ENCODE measurements at places on chromosomes 13 and 19.

DNA sequence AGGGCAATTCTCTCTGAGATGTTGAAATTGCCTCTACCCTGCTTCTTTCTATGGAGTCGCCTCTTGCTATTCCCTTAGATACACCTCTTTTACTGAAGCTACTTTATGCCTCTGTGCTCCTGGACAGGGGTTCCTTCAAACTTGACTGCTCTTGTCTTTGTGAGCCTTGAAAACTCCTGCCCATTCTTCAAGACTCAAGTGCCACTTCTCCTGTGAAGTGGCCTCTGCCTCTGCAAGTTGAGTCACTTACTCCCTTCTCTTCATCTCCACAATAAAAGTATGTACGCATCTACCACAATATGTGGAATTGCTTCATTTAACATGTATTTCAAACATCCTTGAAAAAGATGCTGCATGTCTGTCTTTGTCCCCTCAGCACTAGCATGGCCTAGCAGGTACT lies 66.0 kb upstream of the TPP2 start:
- DNase-seq = no peak

GRCh38 chr13:97322740-97323342 lies 100.7 kb downstream of the MBNL2 start:
- no peak for DNase-seq

DNA sequence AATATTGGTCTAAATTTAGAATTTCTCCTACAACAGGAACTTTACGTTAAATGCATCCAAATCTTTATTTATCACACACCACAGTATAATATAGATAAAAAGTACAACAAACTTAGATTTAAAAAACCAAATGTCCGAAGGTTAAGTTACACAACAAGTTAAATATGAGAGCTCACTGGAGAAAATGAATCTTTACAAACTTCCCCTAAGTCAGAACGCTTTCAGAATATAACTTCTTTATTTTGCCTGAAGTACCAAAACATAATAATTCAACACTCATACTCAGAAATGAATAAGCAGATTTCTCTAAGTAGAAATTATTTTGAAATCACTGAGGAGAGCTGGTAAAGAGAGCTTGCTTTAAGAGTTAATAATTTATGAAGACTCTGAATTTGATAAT lies 33.8 kb downstream of the TSC22D1 start:
- no peak for DNase-seq

DNA sequence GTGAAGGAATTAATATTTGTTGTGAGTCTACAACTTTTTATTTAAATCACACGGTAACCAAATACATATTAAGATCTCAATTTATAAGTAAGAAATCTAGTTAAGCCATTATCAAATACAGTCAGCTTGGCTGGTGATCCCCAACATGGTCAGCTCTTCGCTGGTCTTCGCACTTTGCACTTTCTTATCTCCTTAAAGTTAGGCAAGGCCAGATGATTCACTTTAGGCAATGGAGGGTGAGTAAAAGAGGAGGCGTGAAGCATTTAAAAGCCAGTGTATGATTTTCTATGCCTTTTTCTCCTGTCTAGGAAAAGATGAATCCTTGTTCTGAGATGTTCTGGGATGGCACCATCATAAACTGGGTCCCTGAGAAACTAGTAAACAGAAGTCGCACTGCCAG lies 793.7 kb upstream of the ARGLU1 start:
- DNase-seq = no peak

GRCh38 chr13:77740931-77741596 lies 43.6 kb downstream of the SLAIN1 start:
- DNase-seq = no peak

DNA sequence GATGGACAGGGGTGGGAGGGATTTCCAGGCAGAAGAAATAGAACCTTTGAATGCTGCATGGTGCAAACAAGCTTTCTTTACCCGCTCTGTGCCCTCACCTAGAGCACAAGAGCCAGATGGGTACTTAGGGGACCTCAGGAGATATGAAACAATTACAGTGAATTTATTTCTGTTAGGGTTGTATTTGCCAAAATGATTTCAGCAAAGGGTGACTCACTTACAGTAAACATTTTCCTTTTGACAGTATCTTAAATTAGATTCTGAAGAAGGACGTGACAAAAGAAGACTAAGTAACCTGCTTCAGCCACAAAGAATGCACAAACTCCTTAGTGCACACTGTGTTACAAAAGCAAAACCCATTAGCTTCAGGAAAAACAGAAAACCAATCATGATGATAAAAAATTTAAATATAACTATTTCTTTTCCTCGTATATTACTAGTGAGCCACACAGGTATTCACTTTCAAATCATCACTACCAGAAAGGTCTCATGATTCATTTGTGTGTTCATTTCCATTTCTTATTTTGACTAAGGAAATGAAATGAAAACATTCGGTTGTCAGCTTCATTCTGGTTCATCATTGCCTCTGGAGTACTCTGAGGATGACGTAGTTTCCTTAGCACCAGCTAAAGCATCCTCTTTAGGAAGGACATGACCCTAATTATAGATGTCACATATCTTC lies 158.8 kb downstream of the NHLRC3 start:
- peak; percentile 20 for DNase-seq

GRCh38 chr13:91722267-91722884 lies 324.0 kb downstream of the GPC5 start:
- DNase-seq = peak; percentile 50

GRCh38 chr13:110409581-110409992 lies 102.5 kb downstream of the COL4A2 start:
- DNase-seq = peak; percentile 90

DNA sequence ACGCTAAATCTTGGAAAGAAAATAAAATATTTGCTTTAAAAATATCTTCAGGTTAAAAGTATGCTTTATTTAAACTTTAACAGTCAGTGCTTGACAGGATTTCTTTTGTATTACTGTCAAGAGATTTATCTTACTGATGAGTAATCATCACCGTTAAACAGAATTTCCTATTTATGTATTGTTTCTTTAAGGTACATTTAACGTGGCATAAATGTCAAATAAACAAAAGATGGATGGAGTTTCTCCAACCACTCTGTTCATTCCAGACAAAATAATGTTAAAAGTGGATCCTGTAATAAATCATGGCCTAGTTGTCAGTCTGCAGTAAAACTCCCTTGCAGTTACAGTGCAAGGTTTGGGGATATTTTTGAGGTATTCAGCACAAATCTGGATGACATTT lies 298.3 kb downstream of the DIAPH3 start:
- DNase-seq = no peak

- DNase-seq = peak; percentile 41
Measured at GRCh38 chr13:39016787-39017186, 21.1 kb downstream of the PROSER1 start.

DNA sequence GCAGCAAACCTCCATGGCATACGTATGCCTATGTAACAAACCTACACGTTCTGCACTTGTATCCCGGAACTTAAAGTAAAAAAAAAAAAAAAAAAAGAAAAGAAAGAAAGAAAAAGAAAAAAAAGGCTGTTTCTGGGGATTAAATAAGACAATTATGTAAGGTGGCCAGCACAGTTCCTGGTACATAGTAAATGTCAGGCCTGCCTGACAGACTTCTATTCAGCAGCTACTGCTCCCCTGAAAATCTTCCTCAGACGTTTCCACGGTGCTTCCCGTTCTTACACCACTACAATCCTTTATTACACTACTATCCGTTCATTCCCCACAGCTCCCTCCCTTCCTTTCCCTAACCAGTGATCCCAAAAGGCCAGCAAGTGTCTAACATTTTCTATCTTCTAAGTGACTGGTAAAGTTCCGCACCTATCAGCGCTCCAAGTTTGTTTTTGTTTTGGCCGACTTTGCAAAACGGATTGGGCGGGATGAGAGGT lies 636 bp upstream of the RB1 start:
- DNase-seq = no peak

DNA sequence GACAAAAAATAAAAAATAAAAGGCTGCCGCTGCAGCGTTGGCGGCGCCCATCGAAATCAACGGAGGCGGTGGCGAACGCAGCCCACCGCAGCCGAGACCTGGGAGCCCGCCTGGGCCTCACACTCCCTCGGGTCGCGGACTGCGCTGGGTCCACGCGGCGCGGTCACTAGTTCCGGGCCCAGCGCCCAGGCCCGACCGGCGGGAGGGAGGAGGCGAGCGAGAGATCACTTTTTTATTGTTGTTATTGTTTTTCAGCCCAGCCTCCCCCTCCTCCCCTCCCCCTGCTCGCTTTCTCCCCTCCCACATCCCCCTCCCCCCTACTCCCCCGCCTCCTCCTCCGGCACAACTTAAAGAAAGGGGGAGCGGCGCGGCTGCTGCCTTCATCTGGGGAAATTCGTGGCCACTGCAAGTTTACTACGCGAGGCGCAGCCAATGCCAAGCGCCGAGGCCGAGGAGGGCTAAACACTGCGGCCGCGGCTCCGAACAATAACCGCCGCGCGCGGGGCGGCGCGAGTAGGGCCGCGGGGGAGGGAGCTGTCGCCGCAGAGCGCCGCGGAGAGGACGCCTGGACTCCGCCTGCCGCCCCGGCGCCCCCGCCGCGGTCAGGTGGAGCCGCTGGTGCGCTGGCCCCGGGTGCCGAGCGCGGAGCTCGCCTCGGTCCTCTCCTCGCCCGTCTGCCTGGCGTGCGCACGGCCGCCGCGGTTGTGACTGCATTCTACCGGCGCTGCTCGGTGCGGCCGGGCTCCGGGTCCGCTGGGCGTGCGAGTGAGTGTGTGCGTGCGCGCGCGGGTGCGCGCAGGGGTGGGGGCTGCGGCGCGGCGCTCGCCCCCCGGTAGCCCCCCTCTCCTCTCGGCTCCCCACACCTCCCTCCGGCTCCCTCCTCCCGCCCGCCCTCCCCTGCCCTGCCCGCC lies 505 bp upstream of the ZIC2 start:
- no peak for DNase-seq

DNA sequence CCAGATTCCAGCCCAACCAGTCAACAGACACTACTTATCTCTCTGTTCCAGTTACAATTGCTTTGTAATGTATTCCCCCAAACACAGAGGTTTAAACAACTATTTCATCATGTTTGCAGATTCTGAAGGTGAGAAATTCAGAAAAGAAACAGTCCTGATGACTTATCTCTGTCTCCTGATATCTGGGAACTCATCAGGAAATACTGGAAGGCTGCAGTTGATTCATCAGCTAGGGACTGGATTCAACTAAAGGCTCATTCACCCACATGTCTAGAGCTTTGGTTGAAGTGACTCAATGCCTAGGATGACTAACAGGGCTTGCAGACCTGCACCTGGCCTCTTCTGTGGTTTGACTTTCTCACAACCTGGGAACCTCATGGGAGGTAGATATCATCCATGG lies 56.6 kb upstream of the GPC6 start:
- DNase-seq = peak; percentile 88

DNA sequence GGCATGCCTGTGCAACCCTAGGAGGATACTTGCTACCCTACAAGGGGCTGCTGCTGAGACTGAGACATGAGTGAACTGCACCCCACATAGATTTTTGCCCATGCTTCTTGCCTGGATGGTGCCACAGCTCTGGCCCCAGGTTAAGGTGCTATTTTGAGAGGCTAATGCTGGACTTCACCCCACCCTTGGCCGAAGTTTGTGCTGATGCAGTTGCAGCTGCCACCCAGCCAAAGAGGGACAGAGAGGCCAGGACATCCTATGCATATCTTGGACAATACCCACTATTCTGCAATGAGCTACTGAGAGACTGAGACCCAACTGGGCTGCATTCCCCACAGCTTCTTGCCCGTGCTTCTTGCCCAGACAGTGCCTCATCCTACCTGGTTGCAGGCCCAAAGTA lies 34.6 kb downstream of the NHLRC3 start:
- no peak for DNase-seq

DNA sequence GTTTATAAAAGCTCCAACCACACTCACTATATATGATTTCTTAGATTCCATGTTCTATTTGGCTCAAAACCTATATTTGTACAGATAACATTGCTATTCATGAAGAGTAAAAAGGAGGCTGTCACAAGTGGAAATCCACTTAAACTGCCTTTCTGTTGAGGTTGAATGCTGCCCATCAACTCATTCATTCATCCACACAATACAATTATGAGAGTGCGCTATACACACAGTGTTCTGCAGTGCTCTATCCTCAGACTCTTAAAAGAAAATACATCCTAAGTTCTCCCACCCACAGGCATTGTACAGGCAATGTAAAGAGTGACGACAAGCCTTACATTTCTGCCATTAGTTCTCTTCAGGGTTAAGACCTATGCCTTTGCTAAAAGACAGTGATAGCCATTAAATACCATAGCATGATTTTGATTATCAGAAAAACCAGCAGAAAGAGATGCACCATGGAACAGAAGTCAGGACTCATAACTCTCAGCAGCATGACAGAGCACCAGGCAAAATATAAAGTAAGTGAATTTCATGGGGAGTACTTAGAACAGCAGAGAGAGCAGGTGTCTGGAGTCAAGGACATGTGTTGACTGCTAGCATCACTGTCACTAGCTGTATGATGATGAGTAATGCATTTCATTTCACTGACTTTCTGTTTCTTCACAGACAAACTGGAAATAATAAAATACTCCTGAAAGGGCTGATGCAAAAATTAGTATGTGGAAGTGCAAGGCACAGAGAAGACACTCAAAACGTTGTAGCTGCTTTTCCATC lies 218.0 kb downstream of the RBM26 start:
- no peak for DNase-seq

DNA sequence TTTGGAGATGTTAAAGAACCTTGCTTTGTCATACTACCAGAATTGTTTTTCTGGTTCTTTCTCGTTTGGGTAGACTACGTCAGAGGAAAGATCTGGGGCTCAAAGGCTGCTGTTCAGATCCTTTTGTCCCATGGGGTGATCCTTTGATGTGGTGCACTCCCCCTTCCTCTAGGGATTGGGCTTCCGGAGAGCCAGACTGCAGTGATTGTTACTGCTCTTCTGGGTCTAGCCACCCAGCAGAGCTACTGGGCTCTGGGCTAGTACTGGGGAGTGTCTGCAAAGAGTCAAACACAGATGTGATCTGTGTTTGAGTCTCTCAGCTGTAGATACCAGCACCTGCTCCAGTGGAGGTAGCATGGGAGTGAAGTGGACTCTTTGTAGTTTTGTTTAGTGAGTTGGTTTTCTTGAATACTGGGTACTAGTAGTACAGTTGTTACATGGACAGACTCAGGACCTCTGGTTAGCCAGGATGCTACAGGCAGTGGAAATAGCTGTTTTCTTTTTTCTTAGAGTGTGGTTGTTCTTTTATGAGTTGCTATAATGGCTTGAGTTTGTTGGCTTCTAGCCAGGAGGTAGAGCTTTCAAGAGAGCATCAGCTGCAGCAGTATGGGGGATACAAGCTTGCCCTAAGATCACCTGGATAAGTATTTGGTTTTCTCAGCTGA lies 34.4 kb downstream of the DNAJC15 start:
- peak; percentile 71 for DNase-seq

DNA sequence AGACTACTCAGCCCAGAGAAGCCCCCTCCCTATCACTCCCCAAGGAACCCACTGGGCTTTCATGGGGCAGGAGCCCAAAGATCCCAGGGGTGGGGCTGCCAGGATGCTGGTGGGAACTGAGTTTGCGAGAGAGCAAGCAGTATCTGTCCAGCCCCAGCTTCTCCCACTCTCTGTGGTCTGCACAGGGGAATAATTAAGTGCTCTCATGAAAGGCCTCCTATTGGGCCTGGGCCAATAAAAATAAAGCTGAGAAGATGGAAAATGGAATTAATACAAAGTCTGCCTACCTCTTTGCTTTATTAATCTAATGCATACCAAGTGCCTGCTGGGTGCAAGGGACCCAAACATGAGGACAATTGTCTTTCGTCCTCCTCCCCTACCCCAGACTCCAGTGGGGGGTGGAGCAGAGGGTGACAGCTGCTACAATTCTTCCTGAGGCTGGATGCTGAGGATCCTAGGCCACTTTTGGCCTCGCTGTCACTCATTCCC lies 5.4 kb downstream of the DDX39A start:
- peak; percentile 51 for DNase-seq

- DNase-seq = peak; percentile 79
Measured at GRCh38 chr13:97224544-97225300, 2.6 kb downstream of the MBNL2 start.

GRCh38 chr13:23855360-23855759 lies 33.8 kb downstream of the MIPEP start:
- no peak for DNase-seq
